ENCODE measurements at places on chromosomes 6 and 20.

DNA sequence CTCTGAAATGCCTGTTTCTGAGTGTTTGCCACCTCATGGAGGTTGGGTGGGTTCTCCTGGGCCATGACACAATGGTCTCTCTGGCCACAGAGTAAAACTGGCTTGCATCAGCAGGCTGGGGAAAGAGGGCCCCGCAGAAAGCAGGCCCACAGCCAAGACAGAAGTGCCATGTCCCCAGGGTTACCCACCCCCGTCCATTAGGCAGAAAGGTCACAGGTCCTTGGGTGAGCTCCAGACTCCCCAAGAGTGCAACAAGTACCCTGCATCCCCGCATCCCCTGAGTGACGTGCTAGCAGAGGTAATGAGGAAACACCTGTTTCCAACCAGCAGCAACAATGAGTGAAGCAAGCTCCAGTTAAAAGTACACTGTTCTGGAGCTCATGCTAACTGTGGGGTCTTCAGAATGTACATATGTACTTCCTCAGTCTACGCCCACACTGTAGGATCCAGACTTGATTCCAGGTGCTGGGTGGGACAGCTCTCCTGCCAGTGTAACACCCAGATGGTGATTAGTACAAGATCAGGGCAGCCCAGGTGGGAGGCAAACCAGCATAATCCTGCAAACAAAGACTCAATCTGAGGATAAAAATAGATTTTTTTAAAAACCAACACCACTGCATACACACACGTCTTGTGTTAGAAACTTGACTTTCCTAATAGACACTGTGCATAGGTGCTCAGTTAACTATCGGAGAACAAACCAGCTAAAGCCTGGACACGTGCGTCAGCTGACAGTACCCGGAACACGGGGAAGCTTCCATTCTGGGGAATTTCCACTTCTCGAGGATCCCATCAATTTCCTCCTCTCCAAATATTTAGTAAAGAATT, 31.5 kb downstream of the RRBP1 start:
- DNase-seq = no peak

DNA sequence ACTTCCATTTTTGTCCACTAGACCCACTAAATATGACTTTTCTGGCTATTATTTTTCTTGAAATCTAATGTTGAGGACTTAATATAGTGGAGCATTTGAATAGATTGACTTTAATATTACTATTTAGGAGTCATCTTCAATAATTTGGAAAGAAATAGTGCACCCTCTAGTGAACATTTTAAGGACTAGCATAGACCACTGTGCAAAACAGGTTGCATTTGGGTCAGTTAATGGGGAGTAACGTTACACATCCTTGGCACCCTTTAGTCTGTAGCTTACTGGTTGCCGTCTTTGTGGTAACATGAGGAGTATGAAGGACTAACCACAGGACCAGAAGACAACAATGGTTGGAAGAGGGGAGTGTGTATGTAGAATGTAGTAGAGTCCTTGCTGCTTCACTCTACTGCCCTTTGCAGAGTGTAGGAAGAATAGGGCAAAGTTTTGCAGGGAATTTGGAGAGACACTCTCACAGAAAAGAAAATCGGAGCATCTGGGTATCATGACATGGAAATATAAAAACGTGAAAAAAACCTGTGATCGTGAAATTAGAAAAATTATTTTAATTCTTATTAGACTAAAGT, 25.2 kb downstream of the RFPL4B start:
- no peak for DNase-seq

DNA sequence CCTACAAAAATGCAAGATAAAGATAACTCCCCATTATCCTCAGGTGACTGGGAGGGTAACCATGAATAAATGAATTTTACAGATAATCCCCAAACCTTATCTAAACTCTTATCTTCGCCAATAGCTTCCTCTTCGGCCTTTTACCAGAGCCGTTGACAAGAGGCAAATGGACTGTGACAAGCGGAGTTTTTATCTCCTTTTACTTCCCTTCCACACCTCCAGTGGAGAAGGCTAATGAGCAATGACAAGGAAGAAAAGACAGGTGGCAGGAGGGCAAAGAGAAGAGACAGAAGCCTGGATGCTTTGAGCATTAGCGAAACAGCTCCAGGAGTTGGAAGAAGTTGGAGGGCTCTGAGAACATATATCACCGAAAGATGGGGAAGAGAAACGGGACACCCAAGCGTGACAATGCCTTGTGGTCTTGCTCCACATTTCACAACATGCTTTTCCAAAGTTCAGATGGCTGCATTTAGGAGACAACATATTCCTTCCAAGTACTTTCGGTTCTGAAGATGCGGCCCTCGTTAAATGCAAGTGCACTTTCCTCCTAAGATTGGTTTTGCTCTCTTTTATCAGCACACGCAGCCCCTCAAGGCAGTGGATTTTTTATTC, 69.2 kb downstream of the PRDM1 start:
- DNase-seq = no peak

GRCh38 chr6:2504495-2505064, 246.1 kb downstream of the MYLK4 start:
- no peak for DNase-seq

GRCh38 chr6:44049989-44050871, 77.0 kb downstream of the MRPL14 start:
- no peak for DNase-seq

Data from NCI-H2081 (cell line).